ENCODE measurements at places on chromosomes 5 and 9.

DNA sequence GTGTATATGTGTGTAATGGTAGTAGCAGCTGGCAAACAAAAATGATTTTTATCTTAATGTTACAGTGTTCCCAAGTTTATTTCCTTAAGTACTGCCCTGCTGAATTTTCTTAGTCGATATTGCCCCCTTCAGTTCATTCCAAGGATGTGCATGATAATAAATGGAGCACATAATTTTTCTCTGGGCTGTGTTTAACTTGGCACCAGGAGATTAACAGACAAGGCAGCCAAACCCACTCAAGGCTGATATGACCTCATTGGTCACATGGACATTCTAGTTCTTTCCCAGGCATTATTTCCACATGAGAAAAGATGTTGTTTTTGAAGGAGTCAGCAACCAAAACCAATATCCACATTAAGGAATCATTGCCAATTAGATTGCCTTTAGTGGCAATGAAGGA is 61.8 kb downstream of the COX7C start:
- DNase-seq = peak; percentile 70

- no peak for DNase-seq
These were observed 146.1 kb downstream of the MAST4 start for GRCh38 chr5:66742083-66742895.

DNA sequence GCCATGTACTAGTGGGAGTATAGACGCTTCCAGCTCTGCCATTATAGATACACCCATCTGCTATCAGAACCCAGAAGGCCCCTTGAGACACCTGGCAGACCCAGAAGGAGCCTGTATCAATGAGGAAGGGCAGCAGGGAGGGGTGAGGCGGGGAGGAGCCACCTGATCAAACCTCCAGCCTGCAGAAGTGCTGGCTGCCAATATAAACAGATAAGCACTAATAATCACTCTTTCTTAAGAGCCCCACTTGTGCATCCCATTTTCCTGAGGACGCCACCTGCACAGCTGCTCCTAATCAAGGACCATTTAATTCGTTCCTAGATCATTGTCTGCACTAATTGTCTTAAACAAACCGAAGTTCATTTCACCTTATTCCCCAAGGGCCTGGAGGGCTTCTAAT is 75.0 kb upstream of the NEK6 start:
- no peak for DNase-seq

GRCh38 chr9:34506623-34507022 is 16.2 kb downstream of the ENHO start:
- no peak for DNase-seq

- DNase-seq = no peak
These were observed 18.5 kb downstream of the OSTF1 start for GRCh38 chr9:75106857-75107256.

DNA sequence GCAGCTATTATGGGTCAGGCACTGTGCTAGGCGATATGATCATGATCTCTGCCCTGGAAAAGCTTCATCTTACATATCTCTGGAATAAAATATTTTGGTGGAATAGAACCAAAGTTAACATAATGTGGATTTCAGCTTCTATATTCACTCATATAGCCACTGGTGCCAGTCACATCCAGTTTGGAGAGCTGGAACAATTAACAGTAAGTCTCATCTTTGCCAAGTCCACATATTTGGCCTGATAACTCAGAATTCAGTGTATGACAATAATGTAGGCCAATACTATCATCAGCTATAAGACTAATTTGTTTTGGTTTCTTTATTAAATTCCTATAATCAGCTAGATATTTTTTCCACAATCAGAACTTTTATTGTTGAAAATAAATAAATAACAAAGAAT is 5.9 kb upstream of the FAM13B start:
- no peak for DNase-seq

DNA sequence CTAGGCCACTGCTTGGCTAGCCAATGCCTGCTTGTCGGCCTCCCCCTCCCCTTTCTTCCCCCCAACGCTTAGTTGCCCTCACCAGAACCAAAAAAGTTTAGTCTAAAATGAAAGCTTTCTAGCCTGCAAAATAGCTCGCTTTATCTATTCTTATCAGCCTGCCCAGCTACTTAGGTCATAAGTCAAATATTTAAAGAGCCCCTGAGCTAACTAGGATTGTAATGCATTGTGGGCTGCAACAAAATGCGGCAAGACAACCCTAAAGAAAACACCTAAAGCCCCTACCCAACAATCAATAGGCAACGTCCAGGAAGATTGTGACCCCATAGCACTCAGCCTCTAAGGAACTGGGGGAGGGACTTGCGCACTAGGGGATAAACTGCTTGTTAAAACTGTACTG is 38.6 kb upstream of the PCSK5 start:
- DNase-seq = no peak

DNA sequence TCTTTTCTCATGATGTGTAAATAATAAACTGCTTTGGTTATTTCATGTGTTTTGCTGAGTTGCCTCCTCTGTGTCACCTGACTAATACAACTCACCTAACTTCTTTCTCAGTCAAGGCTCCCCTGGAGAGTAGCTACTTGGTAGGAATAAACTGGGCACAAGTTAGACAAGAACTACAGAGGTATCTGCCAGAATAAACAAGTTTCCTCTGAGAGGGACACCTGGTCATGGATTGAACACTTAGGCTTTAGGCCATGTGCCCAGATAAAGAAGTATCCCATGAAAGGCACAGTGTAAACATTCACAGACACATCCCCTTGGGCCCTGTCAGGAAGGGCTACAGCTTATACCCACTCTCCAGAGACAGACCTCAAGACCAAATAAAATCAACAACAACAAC is 532.5 kb downstream of the KIF4B start:
- DNase-seq = no peak

DNA sequence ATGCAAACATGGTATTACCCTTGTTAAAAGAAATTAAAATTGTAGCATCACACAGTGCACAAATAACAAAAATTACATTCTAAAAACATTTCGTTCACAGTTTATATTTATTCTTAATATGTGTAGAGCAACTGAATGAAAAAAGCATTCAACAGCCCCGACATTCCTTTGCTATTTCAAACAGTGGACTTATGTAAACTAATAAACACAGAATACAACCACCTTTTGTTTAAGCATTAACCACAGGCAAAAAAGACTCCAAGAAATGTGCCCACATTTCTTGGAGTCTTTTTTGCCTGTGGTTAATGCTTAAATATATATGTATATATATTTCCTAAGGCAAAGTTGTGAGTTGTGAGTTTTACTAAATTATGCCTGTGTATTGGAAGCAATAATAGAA is 532.5 kb upstream of the DAP start:
- no peak for DNase-seq

DNA sequence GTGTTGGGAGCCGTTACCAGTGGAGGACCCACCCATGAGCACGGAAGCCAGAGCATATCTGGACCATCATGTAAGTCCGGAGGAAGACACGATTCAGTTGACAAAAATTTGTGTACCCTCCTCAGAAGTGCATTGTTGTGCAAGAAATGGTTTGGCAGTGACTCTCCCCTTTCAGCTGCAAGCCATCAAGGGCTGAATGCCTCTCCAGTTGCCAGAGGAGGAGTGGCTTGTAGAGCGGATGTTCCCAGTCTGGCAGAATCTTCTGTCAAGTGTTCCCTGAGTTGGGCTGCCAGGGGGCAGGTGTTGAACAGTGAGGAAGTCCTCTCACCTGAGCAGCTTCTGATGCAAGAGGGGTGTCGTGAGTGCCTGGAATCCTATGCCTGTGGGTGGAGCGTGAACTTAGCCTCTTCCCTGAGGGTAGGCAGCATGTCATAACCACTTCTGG is 27.6 kb upstream of the CDKN2AIPNL start:
- DNase-seq = peak; percentile 79

- no peak for DNase-seq
These were observed 34.5 kb downstream of the SLC31A2 start for GRCh38 chr9:113185271-113185670.

DNA sequence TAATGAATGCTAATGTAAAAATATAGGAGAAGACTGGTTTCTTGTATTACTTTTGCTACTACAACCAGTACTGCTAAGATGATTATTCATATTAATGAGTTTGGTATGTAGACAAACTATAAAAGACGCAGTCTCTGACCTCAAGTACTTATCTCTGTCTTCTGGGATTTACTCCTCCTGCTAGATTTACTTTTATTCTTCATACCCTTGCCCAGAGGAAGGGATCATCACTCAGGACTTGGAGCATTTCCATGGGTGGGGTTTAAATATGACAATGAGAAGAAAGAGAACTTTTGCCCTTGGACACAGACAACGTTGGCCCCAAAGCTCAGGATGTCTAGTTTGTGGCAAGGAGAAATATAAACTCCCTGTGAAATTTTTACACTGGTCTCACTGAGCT is 126.1 kb downstream of the BNC2 start:
- no peak for DNase-seq

DNA sequence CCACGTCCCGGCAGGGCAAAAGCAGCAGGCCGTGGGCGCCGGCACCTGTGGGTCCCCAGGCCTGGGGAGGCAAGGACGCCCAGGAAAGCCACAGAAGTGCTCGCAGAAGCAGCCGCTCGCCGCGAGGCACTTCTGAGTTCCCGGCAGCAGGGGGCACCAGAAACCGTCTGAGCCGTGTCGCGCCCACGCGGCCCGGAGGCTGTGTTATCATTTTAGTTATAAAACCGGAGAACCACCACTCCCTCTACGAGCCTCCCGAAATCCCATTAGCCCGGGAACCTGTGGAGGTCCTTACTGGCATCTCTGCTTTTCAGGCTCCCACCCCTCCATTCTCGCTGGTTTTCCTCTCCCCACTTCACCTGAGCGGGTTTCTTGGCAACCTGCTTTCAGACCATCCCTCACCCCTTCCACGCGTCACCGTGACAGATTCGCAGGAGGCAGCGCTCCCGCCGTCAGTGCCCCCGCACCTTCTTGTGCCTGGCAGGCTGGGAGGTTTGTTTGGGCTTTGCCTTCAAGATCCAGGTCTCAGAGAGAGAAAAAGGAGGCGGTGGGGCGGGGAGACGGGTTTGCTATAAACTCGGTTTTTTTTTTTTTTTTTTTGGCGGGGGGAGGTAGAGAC is 2.3 kb downstream of the GDNF start:
- no peak for DNase-seq

DNA sequence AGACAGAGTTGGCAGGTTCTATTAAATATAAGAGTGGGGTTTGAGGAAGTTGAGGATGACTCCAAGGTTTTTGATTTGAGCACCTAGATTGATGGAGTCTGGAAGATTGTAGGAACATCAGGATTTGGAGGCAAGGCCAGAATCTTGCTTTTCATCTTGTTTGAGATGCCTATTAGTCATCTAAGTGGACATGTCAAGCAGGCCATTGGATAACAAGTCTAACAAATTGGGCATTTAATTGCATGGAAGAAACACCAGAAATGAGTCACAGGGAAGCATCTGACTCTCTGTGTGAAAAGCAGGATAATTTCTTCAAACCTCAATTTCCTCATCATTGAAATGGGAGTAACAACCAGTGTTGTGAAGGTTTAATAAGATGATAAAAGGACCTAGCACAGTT is 53.3 kb upstream of the ARL15 start:
- no peak for DNase-seq

GRCh38 chr5:13316176-13316575 is 628.3 kb downstream of the DNAH5 start:
- DNase-seq = no peak

GRCh38 chr5:149423794-149424268 is 44.7 kb upstream of the IL17B start:
- no peak for DNase-seq

DNA sequence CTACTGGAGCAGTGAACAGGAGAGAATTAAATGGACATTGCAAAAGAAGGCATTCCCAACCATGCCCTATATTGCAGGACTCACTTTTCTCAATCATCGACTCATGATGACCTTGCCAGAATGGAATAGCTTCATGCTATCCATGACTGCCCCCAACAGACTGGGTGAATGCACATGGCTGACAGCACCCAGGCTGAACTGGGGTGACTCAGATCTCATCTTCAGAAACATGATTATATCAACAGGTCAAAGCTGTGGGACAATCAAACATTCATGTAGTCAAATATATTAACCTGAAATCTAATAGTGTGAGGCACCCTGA is 34.7 kb upstream of the MIER3 start:
- DNase-seq = peak; percentile 92
